ENCODE measurements at places on chromosomes 11 and 22.
A peak's percentile ranks its signal among the peaks of the same experiment; 100 is the strongest.

GRCh38 chr11:58391879-58392278, 14.8 kb downstream of the OR5B3 start:
- no peak for DNase-seq

DNA sequence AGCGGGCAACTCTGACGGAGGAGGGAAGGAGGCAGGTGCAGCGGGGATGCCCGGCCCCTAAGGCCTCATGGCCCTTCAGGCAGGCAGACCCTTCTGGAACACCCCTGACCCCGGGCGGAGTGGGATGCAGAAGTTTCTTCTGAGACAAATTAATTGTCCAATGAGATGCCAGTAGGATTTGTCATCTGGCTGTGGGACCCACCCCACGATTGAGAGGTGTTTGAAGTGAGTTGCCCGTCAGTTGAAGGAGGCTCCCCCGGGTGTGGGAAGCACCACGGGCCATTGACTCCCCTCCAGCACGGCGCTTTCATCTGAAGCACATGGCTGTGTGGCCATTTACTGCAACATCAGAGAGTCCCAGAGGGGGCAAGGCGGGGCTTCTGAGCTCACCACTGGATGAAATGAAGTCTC, 527.8 kb downstream of the BRD1 start:
- no peak for DNase-seq

GRCh38 chr11:119362741-119363080, 16.2 kb upstream of the MFRP start:
- DNase-seq: no peak

- DNase-seq: no peak
Measured at GRCh38 chr11:93908689-93909088, 58.3 kb upstream of the VSTM5 start.

DNA sequence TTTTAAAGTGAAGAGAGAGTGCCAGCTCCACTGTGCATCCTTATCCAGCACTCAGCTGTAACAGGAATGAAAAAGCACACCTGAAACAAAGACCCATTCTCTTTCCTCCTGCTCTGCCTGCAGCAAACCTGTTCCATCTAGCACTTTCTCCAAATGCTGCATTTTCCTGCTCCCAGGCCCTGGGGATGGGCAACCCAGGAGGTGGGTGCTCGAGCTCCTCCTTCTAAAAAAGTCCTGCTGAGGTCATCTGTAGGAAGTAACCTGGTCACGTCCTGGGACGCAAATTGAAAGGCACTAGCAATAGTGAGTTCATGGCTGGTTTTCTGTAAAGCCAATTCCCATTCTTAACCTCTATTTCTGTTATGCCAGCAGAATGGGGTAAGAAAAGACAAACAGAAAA, 173.7 kb downstream of the MAML2 start:
- DNase-seq: no peak

DNA sequence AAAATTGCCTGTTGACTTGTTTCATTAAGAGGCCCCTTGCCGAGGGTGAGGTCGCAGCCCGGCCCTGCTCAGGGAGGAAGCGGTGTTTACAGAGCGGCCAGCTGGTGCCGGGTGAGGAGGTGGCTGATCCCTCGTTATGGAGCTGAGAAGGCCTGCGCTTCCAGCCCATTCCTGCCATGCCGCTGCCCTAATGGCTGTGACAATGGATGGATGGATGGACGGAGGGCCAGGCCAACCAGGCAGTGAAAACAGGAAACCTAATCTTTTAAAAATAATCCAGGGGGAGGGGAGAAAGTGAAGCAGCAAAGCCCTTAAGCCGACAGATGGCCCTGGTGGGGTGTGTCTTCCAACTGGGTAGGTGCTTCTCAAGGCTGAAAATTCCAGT, 38.5 kb downstream of the BCR start:
- peak; percentile 74 for DNase-seq

DNA sequence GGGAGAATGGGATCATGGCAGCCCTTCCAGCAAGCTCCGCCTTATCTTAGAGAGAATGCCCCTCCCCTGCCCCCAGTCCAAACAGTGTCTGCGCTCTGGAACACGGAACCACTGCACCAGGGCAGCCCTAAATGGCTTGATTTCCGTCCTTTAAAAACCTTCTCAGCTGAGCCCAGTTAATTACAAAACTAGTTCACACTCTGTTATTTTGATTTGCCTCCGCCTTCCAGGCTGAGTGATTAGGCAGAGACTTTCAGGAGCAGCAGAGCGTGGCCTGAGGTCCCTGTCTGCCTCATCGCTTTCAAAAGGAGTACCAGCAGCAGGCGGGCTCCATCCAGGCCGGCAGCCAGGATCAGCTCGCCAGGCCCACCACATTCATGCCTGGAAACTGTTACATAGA, 313.0 kb downstream of the BRD1 start:
- DNase-seq: no peak

GRCh38 chr22:43168471-43169309, 17.3 kb downstream of the TSPO start:
- no peak for DNase-seq

Measured in NAMALWA (cell line).